ENCODE measurements at places on chromosomes 12 and 14. TPM values are rescaled to one million over a fixed set of nuclear protein-coding genes. Genes with fewer than 3 reads are reported as not detected.

Gene PDZRN4
- total RNA-seq: 0.19 TPM

Gene AMDHD1
- total RNA-seq: 124 TPM

Gene RPL36AL
- 110 TPM for total RNA-seq

GRCh38 chr12:27971606-27972005 is 927 bp downstream of the PTHLH start:
- no peak for DNase-seq

- no peak for DNase-seq
Observed at GRCh38 chr12:47080725-47081502, 1.2 kb upstream of the AMIGO2 start.

Measured in liver (tissue), 10 donors.